ENCODE measurements at places on chromosomes 13 and 19.

- no peak for DNase-seq
Measured at GRCh38 chr13:46617229-46617721, 64.3 kb downstream of the LRCH1 start.

DNA sequence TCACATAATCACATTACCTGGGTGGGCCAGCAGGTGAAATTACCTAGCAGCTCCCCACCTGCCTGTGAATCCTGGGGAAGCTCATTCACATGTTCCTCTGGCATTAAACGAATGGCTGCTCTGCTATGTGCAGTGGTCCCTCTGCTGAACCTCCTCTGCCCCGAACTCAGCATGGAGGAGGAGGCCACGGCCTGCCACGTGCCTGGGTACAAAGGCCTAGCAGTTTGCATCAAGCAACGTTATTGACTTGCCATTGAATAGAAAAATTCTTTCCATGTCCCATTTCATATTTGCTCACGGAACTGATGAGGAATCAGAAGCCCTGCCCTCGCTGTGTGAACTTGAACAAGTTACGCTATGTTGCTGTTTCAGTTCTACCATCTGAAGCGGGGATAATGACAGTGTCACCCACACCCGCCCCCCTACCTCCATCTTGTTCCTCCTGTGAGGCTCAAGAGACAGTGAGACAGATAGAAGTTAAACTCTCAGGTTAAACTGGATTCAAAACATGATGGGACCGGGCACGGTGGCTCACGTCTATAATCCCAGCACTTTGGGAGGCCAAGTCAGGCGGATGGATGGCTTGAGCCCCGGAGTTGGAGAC lies 25.3 kb downstream of the SLC7A1 start:
- DNase-seq: no peak

DNA sequence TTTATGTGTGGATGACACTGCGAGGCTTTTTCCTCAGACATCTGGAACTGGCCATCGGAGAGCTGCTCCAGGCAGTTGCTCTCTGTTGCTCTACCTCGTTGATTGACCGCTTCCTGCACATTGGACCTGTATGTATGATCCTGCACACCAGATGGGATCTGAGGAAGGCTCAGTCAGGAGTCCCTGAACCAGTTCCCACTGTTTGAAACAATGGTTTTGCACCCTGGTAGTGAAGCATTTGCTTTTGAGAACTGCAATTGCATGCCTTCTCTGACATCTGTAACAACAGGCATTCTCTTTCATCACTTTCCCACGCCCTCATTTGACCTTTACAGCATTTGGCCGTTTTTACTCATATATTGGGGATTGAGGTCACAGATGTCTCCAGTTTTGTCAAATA lies 61.1 kb upstream of the NPAS1 start:
- DNase-seq: no peak

- peak; percentile 73 for DNase-seq
Measured at GRCh38 chr19:10424011-10424637, 3.8 kb downstream of the PDE4A start.

GRCh38 chr19:4369109-4369887 lies 25.9 kb downstream of the MPND start:
- peak; percentile 86 for DNase-seq

DNA sequence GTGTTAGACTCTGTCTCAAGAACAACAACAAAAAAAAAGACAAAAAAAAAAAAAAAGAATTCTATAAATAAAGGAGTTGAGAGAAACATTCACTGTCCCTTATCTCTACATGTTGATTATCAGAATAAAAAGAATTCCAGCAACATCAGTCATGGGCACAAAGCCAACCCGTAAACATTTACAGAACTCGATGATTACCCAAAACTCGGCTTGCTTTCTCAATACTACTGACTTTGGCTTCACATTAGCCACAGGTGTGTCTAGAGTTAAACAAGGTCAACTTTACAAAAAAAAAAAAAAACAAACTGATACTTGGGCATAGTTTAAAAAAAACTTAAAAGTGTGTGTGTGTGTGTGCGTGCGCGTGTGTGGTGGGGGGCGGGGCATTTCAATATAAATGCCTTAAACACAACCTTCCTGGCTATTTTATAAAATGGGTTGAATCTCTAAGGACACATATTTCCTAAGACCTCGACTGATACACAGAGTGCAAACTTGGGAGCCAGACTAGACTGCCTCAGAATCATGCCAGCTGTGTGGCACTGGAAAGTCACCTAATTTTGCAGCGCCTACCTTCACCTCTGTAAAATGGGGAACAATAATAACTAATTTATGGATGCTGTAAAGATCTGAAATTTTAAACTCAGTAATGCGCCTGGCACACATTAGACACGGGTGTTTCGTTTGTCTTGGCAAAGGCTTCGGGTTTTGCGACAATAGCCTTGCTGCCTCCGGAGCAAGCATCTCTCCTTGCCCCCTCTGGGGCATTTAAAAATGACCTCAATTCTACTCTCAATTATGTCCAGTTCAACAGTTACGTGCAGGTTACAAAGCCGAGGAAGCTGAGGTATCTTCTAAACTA lies 922 bp downstream of the EBPL start:
- DNase-seq: peak; percentile 4

DNA sequence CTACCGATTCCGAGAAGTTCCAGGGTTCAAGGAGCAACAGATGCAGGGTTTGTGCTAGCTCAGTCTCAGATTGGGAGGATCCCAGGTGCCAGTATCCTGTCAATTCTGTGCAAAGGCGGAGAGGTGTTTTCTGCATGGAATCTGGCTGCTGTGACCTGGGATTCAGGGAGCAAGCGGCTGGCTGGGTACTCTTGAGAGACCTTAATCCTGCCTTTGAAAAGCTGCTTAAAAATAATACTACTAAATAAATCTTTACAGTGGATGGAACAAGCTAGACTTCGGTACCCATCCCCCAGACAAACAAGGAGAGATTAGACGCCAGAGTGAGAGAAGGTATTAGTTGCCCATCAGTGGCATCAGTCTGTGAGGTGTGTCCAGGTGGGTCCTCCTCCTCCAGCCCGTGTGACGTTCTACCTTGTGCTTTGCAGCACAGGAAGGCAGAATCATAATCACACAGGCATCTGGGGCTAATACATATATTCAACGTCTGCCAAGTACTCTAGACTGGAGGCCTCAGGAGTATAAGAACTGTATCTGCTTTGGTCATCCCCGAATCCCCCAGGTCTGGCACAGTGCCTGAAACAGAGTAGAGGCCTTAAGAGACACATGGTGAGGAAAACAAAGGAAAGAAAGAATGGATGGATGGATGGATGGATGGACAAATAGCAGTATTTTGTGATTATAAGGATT lies 230.6 kb downstream of the ZNF536 start:
- DNase-seq: no peak

GRCh38 chr13:89899302-89900103 lies 1448.0 kb upstream of the MIR17HG start:
- no peak for DNase-seq

DNA sequence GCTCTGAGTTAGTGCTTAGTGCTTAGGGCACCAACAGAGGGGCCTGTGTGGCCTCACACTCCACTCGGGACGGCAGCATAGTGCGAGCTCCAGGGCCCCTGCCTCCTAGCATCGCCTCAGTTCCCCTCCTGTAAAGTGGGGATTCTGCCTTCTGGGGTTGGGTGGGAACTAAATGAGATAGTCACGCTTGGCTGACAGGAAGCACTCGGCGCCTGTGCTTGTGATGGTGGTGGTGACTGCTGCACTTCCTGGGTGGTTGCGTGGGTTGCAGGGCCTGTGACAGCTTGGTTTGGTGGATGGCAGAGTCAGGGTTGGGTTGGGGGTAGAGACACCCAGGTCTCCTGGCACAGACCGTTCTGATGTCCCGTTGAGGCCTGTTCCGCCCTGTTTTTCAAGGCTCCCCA lies 7.7 kb downstream of the PLEKHF1 start:
- peak; percentile 88 for DNase-seq

DNA sequence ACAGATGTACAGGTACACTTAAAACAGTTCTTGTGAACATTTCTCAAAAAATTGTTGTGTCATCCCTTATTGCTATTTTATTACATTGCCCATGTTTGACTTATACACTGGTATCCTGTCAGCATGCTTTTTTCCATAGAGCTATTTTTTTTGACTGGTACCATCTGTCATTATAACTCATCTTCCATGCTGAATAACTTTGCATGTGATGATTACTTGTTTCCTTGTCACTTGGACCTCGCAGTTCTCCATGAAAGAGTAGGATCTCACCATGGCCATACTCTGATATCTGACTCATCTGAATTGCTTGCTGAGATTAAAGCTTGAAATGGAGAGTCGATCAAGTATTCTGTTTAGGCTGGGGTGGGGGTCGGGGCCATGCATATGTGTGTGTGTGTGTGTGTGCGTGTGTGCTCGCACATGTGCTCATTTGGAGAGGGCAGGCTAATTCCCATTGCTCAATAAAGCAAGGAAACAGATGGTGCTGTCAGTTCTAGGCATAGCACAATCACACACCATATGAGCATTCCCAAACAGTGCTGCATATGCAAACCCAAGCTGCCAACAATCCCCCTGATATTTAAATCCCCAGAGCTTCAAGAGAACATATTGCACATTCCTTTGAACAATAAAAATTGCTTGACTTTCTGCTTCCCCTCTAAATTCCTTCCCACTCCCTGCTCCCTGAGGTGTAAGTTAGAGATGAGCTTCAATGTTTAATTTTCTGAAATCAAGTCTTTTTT lies 62.9 kb downstream of the NHLRC3 start:
- no peak for DNase-seq

DNA sequence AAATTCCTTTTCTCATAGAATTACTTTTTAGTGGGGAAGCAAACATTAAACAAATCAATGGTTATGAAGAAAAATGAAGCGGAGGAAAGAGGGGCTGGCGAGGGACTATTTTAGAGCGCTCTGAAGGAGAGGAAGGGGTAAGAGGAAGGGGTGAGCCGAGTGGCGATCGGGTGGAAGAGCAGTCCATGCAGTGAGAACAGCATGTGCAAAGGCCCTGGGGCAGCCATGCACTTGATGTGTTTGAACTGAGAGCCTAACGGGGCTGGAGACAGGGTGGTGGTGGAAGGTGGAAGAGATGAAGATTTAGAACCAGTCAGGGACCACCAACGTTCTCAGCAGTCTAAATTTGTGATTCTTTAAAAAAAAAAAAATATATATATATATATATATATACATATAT lies 14.4 kb upstream of the NOP53 start:
- DNase-seq: no peak

DNA sequence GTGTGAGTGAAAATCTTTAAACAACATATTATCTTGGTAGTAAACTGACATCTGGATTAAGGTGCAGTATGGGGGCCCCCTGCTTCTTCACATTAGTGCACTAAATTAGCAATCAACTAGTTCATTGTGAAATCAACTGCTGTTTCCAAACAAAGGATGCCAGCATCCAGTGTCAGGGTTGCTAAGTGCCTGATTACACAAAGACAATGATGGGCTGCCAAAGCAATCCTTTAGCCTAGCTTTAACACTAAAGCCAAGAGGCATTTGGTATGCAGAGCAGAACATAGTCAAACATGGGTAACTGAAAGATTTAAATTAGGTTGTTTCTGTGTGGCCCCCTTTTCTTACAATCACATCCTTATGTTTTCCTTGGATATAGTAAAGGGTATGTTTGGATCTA lies 543.1 kb upstream of the SLITRK5 start:
- no peak for DNase-seq

DNA sequence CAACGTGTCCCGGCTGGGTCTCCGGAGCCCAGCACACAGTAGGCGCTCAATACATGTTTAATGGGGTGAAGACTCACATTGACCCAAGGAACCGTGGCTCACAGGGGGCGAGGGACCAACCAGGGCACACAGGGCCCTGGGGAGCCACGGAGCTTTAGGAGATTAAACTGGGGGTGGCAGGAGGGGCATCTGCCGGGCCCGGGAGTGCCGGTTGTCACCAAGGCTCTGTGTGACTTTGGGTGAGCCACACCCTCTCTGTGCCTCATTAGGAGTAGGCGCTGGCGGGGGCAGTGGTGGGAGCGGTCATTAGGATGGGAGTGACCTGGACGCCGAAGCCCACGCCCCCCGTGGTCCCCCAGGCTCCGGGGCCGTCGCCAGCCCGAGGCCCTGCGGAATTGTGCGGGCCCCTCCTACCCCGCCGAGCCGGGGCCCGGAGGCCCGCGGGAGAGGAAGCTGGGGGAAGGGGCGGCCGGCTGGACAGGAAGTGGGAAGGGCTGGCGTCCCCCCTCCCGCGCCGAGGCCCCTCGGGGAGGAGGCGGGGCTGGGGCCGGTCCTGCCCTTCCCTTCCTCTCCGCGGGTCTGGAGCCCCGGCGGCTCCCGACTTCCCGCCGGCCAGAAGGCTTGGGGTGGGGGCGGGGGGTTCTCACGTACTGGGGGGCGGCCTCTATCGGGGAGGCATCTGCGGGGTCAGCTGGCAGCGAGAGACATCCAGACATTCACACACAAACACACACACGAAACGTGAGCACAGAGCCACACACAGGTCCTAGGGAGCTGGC lies 1.8 kb upstream of the SSBP4 start:
- peak; percentile 51 for DNase-seq

GRCh38 chr19:10503002-10503789 lies at the start of gene KEAP1:
KEAP1 (minus strand) TSS chr19:10503356; CDS start chr19:10500033, 3,323 bp downstream.
- peak; percentile 29 for DNase-seq

DNA sequence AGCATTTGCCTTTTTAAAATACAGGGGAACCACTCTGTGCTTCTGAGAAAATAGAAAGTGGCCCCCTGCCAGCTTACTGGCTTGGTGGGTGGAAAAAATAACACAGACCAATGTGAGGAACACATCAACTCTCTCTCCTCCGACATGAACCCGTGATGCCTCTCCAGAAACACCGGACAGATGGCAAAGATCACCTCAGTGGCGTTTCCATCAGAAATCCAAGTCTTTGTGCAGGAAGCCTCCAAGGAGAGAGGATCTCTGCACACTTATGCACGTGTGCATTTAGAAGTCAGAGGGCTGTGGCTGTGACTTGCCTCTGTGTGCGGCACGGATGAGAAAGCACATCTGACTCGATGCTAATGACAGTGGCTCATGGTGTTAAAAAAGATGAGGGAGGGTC lies 112.3 kb upstream of the KLF12 start:
- no peak for DNase-seq

GRCh38 chr19:38502410-38503076 lies 69.1 kb downstream of the RYR1 start:
- DNase-seq: no peak

DNA sequence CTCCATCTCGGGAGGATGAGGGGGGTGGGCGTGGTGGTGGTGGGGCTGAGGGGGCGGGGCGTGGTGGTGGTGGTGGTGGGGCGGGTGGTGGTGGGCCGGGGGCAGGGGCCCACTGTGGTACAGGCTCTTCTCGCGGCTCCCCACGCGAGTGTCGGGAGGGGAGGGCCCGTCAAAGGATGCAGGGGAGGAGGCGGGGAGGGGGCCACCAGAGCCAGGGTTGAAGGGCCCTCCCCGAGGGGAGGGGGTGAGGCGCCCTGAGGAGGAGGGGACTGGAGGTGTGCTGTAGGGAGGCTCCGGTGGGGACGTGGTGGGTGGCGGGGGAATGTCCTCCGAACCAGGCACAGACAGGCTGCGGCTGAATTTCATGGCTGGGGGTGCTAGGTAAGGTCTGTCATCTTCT lies 19.6 kb downstream of the C19orf81 start:
- no peak for DNase-seq

- DNase-seq: no peak
Measured at GRCh38 chr13:95503662-95504061, 48.9 kb upstream of the CLDN10 start.

GRCh38 chr13:45787346-45787745 lies 64.2 kb downstream of the SIAH3 start:
- DNase-seq: no peak

- DNase-seq: no peak
Measured at GRCh38 chr19:30314805-30315155, 57.4 kb upstream of the ZNF536 start.

Data from CD4-positive, alpha-beta T cell treated with Interleukin-10 for 1 hour (primary cell).